ENCODE measurements at places on chromosomes 11 and 22. TPM values are rescaled to one million over a fixed set of nuclear protein-coding genes. Genes with fewer than 3 reads are reported as not detected.

Gene ANO9
- 0.20 TPM for polyA plus RNA-seq

Gene FAT3
- polyA plus RNA-seq, result 1.8 TPM

Gene SLC5A4
- 1.6 TPM for polyA plus RNA-seq

Gene KRTAP5-9
- polyA plus RNA-seq, result not detected

Gene C11orf21
- 3.1 TPM for polyA plus RNA-seq

Gene FKBP2
- 43.2 TPM for polyA plus RNA-seq

Gene CASTOR1
- 4.0 TPM for polyA plus RNA-seq

Gene P2RY6
- 1.7 TPM for polyA plus RNA-seq

Gene BTBD18
- 0.19 TPM for polyA plus RNA-seq

Gene DCHS1
- polyA plus RNA-seq, result 35.8 TPM

Gene FGF19
- polyA plus RNA-seq, result 0.53 TPM

Gene CDKN1C
- polyA plus RNA-seq, result 213 TPM

All from forelimb muscle (tissue), 1 donor.